ENCODE measurements at places on chromosomes 3 and 15.

- DNase-seq, result no peak
These were observed 30.7 kb downstream of the GRAMD2A start for GRCh38 chr15:72166716-72167417.

GRCh38 chr3:104080088-104080626, 1286.6 kb upstream of the ALCAM start:
- no peak for DNase-seq

DNA sequence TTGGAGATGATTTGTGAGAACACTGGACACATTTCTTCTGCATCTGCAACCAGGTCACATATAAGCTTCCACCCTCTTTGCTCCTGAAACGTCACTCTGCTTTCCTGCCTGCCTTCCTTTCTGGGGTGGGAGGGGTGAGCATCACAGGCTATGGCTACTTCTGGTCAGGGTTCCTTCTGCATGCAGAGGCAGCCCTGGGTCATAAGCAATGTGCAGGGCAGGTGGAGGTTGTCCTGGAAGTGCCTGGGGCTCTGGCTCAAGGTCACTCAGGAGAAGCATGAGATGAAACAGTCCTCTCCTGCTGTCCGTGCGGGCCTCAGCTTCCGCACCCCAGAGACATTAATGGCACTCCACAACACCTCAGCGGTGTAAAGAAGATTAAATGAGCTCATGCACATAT, 15.1 kb downstream of the SLC6A20 start:
- no peak for DNase-seq

DNA sequence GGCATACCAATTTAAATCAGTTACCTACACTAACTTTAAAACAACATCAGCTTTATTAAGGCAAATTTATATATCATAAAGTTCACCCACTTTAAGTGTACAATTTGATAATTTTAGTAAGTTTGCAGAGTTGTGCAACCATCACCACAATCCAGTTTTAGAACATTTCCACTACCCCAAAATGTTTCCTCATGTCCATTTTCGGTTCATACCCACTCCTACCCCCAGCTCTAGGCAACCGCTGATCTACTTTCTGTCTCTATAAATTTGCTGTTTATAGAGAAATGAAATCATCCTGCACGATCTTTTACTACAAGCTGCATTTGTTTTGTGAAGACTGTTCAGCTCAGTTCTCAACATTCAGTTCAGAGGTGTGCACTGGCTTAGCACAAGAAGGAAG, 31.5 kb upstream of the FAM81A start:
- DNase-seq, result no peak

DNA sequence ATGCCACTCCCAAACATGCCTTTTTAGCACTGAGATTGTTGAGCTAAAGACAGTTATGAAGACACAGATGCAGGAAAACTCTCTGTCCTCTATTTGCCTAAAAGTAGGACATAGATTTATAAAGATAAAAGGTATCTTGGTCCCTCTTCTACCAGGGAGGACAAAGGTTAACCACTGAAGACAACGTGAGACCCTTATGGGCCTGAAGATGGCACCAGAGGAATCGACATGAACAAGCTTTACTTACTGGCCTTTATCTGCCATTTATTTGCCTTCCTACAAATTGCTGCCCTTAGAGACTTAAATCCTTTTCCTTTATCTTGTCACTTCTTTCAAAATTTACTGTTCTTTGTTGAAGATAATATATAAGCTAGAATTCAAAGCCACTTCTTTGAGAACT, 109.7 kb upstream of the FAM3D start:
- DNase-seq, result no peak

GRCh38 chr3:152328841-152329240, 60.1 kb downstream of the MBNL1 start:
- no peak for DNase-seq

DNA sequence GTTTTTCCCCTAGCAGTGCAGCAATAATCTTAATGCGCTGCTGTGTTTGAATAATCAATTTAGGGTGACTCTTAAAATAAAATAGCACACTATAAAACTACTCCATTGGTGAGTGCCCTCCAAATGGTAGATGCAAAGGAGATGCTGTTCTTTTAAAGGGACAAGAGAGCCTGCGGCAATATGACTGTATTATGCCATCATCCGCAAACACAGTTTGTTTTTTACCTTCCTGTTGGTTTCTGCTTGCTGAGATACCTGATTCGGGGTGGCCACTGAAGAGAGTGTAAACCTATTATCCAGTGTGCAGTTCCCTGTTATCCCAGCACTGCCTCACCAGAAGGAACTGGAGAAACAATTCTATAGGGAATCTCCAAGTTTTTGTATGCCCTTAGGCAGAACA, 523.1 kb upstream of the TGFBR2 start:
- DNase-seq, result no peak

DNA sequence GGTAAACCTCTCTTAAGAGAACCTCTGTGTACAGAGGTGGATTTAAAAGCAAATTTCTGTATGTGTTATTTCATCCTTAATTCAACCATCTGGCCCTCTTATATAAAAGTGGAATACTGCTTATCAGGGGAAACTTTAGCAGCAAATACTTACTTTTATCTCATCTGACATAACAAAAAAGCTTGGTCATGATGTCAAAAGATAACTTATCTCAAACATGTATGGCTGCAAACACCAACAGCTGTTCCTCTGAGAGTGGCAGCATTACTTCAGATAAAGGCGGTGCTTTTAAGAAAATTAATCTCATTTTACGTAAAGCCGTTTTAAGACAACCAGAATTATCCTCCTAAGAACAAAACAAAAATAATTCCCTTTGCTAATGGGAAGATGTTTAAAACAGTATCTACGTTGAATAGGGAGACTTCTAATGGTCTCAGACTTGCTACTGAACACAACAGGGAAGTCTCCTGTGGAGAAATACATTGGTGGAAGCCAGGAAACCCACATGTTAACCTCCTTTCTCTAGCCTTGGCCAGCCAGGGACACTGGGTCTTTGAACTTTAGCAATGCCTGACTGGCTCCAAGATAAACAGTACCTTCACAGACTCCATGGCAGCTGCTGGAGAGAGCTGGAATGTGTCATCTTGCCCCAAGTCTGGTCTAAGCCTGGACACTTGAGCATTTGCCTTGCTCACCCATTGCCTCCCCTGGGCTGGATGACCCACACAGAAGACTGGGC, 18.1 kb downstream of the ARRDC4 start:
- no peak for DNase-seq

DNA sequence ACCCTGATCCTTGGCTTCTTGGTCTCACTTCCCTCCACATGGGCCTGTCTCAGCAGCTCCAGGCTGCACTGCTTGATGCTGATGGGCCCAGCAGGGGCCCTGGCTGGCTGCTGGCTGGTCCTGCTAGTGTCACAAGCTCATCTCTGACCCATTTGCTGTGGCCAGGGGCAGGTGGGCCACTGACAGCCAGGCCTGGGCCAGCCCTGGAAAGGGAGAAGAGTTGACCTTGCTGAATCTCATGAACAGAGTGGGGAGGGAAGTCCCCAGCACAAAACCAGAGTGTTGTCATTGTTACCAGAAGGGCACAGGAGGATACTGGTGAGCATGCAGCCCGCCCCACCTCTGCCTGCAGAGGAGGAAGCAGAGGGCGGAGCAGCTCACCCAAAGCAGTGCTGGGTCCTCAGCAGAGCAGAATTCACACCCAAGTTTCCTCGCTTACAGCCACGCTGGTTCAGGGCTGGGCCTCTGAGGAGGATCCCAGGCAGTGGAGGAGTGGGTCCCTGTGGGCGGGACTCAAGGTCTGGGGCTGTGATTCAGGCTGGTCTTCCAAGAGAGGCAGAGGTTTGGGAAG, 7.6 kb upstream of the KLF15 start:
- DNase-seq, result no peak

GRCh38 chr3:31836131-31837075, 144.7 kb downstream of the OSBPL10 start:
- no peak for DNase-seq
